Esophagus mucosa (tissue), 1 donor: ENCODE measurements at places on chromosomes 1 and 21. TPM values are rescaled to one million over a fixed set of nuclear protein-coding genes. Genes with fewer than 3 reads are reported as not detected.

RLF gene
- total RNA-seq: 10.0 TPM

- ATAC-seq: no peak
Observed at GRCh38 chr1:208614610-208615009, 370.4 kb upstream of the PLXNA2 start.

- no peak for ATAC-seq
Observed at GRCh38 chr1:60390593-60391282, 317.2 kb upstream of the C1orf87 start.

MIXL1 gene
- not detected for total RNA-seq

GRCh38 chr1:162421258-162422164 lies 9.6 kb upstream of the SH2D1B start:
- no peak for ATAC-seq

PADI4 gene
- not detected for total RNA-seq

GRCh38 chr1:203625628-203626019 lies 1.0 kb upstream of the ATP2B4 start:
- peak; percentile 79 for ATAC-seq

EFNA1 gene
- total RNA-seq: 40.9 TPM

KCNK2 gene
- 0.08 TPM for total RNA-seq

KIF26B gene
- 0.56 TPM for total RNA-seq

DNA sequence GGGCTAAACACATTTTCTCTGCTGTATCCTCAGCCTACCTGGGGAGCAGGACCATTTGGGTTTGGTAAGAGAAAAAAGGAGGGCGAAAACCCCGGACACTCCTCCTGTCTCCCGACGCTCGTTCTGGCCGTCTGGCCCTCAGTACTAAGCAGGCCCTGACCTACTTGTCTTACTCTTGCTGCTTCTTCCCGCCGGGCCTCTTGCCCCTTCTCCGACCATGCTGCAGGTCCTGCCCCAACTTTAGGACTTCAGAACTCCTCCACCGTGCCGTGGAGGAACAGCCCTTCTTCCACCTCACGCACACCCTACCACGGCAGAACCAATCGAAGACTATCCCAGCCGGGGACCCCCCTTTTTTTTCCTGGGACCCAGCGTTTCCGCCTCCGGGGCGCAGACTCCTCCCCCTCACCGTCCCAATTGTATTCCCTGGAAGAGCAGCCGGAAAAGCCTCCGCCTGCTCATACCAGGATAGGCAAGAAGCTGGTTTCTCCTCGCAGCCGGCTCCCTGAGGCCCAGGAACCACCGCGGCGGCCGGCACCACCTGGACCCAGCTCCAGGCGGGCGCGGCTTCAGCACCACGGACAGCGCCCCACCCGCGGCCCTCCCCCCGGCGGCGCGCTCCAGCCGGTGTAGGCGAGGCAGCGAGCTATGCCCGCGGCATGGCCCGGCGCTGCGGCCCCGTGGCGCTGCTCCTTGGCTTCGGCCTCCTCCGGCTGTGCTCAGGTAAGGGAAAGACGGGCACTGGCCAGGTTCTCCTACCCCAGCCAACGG lies at the start of gene CHRNB2:
CHRNB2 (plus strand) TSS at position 393 of the 771 bp plus-strand sequence; CDS start at position 660, 267 bp downstream.
- ATAC-seq: peak; percentile 91

TEDDM1 gene
- not detected for total RNA-seq

DNA sequence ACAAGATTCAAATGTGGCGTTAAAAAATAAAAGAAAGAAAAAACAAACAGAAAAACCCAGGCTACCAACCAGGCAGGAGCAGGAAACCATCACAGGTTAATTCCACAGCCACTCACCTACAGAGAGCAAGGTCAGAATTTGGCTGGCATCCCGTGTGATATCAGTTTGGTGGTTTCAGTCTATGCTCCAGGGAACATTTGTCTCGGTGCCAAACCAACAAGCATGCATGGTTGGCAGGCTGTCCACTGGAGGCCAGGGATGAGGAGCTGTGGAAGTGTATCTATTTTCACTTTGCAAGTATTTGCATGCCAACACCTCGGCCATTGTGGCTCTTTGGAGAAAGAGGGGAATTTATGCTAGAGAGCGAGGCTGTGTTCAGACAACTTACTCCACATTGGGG lies 53.1 kb upstream of the PROX1 start:
- ATAC-seq: no peak

GRCh38 chr21:31132574-31133242 lies 94.4 kb upstream of the KRTAP19-8 start:
- ATAC-seq: no peak

- ATAC-seq: no peak
Observed at GRCh38 chr1:232413674-232414073, 216.3 kb downstream of the SIPA1L2 start.

GRCh38 chr1:59718064-59718988 lies 96.4 kb upstream of the HOOK1 start:
- ATAC-seq: no peak

DNA sequence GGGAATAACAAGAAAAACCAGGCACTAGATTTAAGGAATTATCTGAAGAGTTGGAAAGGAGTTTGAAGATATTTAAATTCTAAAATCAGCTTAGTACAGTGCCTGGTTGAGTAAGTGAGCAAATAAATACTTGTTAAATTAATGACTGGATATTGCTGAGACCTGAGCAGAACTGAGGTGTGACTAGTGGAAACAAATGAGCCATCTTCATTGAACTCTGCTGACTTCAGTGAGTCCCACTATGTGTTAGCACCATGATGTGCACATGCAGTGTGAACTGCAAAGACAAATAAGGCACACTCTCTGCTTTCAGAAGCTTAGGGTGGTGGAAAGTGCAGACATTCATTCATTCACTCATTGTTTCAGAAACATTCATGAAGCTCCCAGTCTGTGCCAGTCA lies 48.7 kb downstream of the ELAPOR1 start:
- peak; percentile 69 for ATAC-seq

- ATAC-seq: no peak
Observed at GRCh38 chr1:203640723-203641502, 14.3 kb downstream of the ATP2B4 start.

DNA sequence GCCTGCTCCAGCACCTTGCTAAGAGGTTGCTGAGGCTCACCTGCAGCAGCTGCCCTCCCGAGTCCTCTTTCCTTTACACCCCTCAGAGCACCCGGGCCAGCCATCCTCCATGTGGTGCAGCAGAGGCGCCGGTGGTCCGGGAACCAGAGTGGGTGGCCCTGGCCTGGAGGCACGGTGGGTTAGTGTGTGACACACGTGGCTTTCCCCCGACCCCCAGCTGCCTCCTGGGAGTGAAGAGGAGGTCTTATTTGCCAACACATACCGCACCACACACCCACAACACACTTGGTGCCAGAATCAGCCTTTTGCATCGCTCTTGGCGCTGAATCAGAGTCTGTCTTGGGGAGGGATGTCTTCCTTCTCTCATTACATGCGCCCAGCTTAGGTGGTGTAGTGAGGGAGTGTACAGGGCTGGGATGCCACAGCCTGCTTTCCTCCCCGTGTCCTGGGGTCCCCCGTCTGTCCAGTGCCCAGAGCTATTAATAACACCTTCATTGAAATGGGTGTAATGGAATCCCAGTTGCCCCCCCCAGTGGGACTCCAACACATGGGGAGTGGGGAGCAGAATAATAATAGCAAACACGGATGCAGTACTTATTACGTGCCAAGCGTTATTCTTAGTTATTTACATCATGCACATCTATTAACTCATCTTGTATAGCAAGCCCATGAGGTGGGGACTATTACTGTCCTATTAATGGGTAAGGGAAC lies 38.2 kb downstream of the MAPKAPK2 start:
- ATAC-seq: peak; percentile 6

DNA sequence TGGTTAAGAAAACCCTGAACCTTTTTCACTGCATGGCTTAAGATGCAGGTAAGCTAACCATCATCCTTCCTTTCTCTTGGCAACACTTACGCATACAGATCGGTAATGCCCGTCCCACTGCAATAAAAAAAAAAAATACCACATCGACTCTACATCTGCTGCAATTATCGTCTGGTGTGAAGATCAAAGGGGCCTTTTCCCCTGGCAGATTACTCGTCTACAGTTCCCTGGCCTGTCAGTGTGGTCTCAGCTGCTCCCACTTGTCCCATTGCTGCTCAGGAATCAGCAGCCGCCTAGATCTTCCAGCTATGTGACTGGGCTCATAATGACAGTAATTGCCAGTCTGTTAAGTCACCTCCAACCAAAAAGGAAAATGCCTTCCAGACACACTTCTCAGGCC lies 133.1 kb downstream of the SETD4 start:
- ATAC-seq: no peak

UBL4B gene
- total RNA-seq: not detected
